Right lobe of liver (tissue), 6 donors: ENCODE measurements at places on chromosomes 4 and X.
A peak's percentile ranks its signal among the peaks of the same experiment; 100 is the strongest.

DNA sequence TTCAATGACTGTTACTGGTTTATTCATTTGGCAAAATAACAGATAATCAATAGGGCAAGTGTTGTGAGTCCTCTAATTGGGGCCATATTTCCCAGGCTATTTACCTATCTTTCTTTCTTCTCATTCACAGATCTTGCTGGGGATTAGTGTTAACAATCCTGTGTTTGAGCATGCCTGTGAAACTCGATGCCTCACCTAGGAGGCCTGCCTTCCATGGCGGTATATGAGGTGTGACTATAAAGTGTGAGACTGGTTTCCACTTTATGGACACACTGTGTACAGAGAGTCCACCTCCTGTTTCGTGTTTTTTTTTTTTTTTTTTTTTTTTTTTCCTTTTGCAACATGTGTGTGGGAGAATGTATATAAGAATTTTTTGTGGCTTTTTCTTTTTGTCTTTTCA lies 199.3 kb downstream of the BMPR1B start:
- no peak for DNase-seq

- no peak for DNase-seq
These were observed 398.2 kb upstream of the SPANXN1 start for GRCh38 chrX:144849141-144849540.

DNA sequence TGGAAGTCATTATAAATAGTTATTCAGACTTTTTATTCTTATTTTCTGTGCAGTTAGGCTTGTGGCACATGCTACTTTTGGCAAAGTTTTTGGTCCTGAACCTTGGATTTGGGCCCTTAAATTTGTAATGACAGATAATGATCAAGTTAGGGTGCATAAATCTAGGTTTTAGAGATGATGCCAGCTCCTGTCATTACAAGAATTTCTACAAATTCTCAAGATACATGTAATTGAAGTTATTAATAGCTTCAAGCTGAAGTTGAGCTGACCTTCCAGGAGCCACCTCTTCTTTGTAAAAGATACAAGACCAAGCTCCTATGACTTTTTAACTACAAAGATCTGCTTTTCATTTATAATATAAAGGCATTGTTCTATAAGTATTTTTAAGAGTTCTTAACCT lies 255.6 kb upstream of the UGT8 start:
- DNase-seq = no peak

DNA sequence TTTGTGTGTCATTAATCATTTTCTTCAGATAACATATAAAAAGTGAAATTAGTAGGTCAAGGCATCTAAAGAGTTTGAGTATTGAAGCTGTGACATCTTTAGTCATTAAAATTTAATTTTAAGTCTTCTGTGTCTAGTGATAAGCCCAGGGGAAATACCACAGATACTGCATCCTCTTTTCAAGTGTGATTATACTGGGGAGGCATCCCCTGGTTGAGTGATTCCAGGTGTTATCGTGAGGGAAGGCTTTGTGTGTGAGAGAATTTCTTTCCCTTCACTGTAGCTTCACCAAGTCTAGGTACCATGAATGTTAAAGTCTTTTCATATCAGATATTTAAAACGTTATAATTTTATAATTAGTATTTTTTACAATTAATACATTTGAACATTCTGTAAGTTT lies 193.4 kb downstream of the FRAS1 start:
- no peak for DNase-seq

GRCh38 chr4:7214359-7214758 lies 22.0 kb downstream of the SORCS2 start:
- DNase-seq = no peak

GRCh38 chr4:26127851-26128337 lies 192.9 kb upstream of the RBPJ start:
- peak; percentile 40 for DNase-seq

GRCh38 chr4:151804821-151805220 lies 44.0 kb upstream of the GATB start:
- no peak for DNase-seq

- no peak for DNase-seq
These were observed 29.4 kb downstream of the APELA start for GRCh38 chr4:164906368-164906767.

DNA sequence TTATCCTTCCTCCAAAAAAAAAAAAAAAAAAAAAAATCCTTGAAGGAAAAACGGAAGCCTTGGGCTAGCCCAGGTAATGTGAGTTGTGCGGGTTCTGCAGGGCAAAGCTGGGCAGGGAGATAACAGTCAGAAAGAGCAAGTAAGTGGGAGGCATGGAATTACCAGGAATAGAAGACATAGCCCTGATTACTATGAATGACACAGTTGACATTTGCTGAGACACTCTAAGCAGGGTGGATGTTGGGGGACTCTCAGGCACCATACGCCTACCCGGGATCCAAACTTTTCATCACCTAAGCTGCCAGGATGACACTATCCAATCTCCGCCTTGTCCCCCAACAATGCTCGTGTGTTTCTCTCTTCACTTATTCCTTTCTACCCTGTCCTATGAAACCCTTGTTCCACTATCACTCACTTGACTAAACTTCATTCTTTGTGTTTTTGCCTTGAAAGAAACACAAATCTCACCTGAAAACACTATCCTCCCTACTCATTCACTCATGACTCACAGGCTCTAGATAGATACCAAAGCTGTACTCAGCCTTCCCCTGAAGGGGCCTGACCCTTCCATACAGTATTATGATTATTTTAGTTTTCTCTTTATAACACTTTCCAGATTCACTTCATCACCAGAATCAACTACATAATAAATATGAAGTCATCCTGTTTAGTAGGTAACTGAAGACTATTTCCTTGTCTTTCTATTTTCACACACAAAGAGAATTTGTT lies 158.4 kb downstream of the INPP4B start:
- no peak for DNase-seq

- no peak for DNase-seq
These were observed 43.1 kb upstream of the PPARGC1A start for GRCh38 chr4:23932901-23933308.

GRCh38 chr4:174595141-174595929 lies 73.0 kb upstream of the HPGD start:
- no peak for DNase-seq

DNA sequence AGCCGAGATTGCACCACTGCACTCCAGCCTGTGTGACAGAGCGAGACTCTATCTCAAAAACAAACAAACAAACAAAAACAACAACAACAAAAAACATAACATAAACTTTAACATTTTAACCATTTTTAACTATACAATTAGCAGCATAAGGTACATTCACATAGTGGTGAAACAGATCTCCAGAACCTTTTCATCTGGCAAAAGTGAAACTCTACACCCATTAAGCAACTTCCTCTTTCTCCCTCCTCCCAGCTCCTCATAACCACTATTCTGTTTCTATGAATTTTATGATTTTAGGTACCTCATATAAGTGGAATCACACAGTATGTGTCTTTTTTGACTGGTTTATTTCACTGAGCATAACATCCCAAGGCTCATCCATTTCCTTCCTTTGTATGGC lies 103.6 kb downstream of the FAM13A start:
- DNase-seq = no peak

- no peak for DNase-seq
These were observed 30.1 kb upstream of the BBS7 start for GRCh38 chr4:121900132-121900983.

GRCh38 chr4:87130985-87131703 lies 89.3 kb downstream of the KLHL8 start:
- no peak for DNase-seq

DNA sequence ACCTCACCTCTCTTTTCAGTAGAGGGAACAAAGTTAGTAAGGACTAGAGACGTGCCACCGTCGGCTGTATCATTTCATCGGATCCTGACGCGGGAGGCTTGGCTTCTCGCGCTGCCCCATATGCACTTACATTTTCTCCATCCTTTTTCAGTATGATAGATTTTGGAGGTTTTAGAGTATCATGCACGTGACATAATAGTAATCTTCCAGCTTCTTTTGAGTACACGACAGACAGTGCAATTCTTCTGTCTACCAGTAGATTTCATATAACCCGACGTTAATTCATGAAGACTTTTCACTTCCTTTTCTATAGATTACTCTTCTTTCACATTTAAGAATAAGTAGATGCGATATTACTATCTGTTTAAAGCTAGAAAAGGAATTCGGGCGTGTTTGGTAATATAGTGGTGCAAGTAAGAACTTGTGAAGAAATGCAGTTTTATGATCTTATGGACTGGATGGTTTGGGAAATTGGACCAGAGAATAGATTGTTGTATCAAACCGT lies 1.0 kb downstream of the CDS1 start:
- DNase-seq = no peak

DNA sequence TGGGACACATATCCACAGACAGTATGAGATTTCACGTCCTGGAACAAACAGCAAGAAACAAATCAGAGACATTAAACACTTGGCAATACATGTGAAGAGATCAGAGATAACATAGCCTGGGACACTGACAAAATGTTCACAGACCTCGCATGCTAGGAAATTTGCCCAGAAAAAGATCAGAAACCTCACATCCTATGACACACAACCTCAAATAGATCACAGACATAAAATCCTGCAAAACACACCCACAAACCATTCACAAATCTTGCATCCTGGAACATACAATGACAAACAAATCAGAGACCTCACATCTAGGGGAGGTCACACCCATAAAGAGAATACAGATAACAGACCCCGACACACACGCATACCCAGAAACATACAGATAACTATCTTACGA lies 18.0 kb downstream of the SUV39H1 start:
- DNase-seq = no peak

DNA sequence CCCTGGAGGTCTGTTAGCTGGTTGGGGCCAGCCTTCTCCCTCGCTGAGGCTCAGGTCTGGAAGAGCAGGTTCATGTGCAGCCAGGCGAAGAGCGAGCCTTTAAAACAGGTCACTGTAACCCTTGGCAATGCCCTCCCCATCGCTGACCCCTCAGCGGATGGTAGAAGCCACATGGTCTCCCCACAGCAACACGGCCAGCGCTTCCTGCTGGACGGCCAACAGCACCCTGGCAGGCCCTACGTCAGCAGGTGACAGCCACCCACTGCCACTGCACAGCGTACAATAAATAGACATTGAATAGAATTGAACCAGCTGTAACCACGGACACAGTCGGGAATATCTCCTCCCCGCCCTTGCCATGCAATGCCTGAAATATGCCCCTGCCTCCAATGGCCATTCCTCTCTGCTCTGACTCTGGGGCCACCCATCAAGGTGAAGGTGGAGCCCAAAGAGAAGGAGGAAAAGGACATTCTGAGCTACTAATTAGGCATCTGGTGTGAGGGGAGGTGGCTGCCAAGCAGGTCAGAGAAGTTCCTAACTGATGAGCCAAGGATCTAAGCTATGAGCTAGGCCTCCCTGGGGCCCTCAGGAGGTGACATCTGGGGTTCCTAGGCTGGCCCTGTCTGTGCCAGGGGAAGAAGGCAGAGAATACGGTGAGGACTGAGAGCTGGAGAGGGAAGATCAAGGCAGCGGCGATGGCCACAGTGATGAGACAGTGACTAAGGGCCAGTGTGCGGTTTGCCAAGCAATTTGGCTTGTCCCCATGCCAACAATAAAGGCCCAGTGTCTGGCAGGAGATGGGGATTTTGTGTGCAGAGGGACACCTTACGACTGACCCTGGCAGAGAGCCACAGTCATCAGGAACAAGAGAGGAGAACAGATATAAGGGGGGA lies 202.3 kb downstream of the BCOR start:
- DNase-seq = no peak

GRCh38 chr4:173696011-173696410 lies 166.0 kb upstream of the HAND2 start:
- DNase-seq = no peak

- DNase-seq = no peak
These were observed 493 bp downstream of the TCEAL5 start for GRCh38 chrX:103275947-103276567.

GRCh38 chr4:102219129-102219528 lies 126.2 kb downstream of the SLC39A8 start:
- no peak for DNase-seq

- DNase-seq = no peak
These were observed 168.8 kb downstream of the MID1IP1 start for GRCh38 chrX:38970074-38970473.

GRCh38 chr4:181909368-181909767 lies 333.8 kb upstream of the TENM3 start:
- no peak for DNase-seq

DNA sequence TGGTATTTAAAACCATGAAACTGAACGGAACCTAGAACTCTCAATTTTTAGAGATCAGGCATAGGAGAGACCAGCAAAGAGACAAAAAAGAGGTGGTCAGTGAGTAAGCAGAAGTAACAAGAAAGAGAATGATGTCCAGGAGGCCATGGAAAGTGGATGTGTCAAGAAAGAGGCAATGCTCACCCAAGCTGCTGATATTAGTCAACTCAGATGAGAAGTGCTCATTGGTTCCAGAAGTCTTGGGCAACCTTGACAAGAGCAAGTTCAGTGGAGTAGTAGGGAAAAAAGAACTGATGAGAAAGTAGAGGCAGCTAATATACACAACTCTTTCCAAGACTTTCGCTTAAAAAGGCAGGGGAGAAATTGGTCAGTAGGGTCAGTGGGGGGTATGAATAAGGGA lies 23.0 kb upstream of the CCDC149 start:
- DNase-seq = no peak

DNA sequence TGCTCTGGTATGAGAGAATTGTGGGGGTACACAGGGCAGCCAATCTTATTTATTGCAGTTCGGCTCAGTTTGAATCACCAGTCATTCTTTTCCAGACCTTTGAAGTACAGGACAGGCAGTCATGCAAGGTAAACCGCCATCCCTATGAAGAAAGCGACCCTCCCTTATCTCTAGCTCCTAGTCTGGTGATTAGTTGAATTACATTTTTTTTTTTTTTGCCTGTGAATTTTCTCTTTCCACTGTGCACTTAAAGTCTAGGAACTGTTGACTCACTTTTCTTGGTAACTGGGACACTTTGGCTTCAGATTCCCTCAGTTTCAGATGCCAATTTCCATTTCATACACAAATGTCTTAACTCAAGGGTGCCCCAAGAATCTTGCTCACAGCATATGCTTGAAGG lies 82.4 kb upstream of the FAM9C start:
- DNase-seq = no peak

- DNase-seq = no peak
These were observed 118.3 kb downstream of the KCNIP4 start for GRCh38 chr4:21830272-21830671.

- DNase-seq = no peak
These were observed 306.5 kb downstream of the CAMK2D start for GRCh38 chr4:113455061-113455460.

- DNase-seq = no peak
These were observed 28.3 kb upstream of the PGRMC2 start for GRCh38 chr4:128315756-128316520.

GRCh38 chr4:141657550-141658250 lies 21.3 kb downstream of the IL15 start:
- DNase-seq = no peak

DNA sequence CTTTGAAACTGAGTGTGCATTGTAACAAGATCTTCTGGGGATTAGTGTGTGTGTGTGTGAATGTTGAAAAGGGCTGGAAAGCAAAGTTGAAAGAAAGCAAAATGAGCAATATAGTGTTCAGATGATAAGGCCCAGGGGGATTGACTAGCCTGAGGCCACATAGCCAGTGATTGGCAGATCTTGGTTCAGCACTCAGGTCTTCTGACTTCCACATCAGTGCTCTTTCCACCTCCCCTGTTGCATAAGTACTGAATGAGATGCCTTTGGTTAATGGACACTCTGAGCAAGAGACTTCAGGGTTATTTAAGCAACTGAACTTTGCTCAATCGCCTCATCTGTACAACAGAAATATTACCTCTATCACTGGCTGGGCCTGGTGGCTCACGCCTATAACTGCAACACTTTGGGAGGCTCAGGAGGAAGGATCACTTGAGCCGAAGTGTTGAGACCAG lies 120.4 kb downstream of the TMEM164 start:
- DNase-seq = no peak

GRCh38 chr4:1193206-1194009 lies 21.0 kb upstream of the SPON2 start:
- peak; percentile 48 for DNase-seq
